Naive thymus-derived CD4-positive, alpha-beta T cell (primary cell): ENCODE measurements at places on chromosomes 2 and 18. TPM values are rescaled to one million over a fixed set of nuclear protein-coding genes. Genes with fewer than 3 reads are reported as not detected.

- no peak for DNase-seq
These were observed 91.8 kb downstream of the TGIF1 start for GRCh38 chr18:3541549-3542386.

GRCh38 chr18:58212274-58212673 lies 168.2 kb downstream of the NEDD4L start:
- no peak for DNase-seq

- DNase-seq, result no peak
These were observed 167.5 kb upstream of the SMAD2 start for GRCh38 chr18:48098007-48098406.

DNA sequence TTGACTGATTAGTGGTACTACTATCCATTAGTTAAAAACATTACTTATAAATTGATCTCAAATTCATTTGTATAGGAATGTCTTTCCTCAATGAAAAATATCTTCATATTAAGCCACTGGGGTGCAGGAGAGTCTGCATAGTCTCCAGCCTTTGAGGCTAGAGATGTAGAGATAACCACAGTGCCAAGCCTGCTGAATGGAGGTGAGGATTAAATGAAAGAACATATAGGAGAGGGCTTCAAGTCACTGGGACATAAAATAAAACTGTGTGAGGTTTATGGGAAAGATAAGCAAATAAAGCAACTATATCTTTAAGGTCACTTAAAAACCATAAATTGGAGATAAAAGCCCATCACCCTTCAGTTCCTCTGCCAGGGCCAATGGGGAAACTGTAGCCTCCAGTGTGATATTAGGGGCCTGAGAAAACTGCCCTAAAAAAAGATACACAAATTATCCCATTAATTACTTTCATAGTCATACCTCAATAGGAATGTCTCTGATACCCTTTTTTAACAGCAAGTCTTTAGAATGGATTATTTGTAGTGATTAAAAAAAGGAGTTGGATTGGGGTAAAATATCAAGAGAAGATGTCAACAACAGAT lies 27.6 kb downstream of the GALNT3 start:
- no peak for DNase-seq

GRCh38 chr2:182302972-182303371 lies 123.9 kb downstream of the PDE1A start:
- DNase-seq, result no peak

DNA sequence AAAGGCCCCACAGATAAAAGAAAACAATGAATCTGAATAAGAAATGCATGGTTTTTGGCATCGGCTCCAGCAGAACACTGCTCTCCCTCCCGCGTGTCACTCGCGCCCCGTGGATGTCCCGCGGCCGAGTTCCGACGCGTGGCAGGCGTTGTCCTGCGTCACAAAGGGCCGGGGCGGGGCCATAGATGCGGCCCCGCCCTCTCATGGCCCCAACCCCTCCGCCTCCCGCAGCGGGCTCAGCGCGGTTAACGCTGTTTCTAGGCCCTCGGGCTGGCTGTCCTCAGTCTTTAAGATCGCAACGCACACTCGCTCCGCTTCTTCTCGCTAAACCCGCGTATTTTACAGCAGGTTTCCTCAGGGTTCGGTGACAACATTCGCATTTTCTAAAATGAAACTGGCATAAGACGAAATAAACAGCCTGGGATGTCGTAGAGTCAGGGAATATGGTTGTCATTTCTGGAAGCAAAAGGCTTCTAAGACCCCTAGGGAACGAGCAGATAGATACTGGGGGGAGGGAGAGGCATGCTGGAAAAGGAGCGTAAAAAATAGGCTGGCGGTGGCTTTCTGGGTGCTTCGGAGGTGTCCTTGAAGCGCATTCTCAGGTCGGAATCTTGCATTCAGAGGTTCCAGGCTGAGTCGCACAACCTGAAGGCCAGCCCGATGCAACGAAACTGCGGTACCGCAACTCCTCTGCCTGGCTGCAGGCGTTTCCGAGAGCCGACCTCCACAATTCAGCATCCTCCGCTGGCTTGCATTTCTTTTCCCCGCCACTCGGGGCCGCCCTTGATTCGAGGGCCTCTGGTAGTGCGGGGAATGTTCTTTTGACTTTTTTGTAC lies at the start of gene FKBP7:
Gene FKBP7 (minus strand): TSS at position 162 of the 836 bp plus-strand sequence. CDS start 101 bp downstream, at position 61.
- peak; percentile 87 for DNase-seq

DNA sequence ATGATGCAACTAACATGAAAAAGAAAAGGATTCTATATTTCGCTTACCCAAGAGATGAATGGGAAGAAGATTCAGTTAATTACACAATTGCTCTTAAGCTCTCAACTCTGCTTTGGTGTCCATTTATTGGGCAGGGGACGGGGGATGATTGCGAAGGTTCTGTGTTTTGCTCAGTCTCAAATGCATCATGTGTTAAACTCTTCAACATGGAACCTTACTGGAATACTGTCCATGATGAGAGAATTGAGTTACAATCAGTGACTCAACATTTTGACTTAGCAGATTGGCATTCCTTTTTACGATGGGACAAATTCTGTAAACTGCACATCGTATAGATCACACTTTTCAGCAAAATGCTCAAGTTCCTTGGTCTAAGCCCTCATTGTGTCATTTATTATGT lies 135.6 kb downstream of the RBMS1 start:
- DNase-seq, result no peak

DNA sequence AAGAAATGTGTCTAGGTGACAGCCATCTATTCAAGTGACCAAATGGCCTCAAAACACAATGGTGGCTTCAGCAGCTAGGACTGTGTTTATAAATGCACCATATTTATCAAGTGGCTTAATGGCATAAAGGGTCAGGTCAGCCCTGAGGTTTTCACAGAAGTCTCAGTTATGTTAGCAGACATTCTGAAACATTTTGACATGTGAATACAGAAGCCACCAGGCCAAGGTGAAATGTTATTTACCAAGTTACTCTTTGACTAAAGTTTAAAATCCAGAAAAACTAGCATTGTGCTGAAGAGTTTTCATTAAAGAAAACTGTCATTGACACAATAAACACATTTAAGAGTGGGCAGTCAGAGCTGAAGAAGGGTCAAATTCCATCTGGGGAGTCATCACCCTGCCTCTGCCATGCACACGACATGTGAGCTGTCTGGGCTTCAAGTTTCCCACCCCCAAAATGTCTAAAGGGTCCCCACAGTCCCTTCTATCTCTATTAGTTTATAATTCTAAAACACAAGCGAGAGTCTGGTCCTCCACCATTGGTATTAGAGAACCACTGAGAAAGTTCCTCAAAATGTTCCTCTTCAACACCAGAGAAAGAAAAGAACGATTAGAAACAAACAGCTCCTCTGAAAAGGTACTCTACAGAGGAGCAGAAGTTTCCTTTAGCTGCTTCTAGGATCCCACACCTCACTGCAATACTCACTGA lies 77.5 kb upstream of the FZD5 start:
- DNase-seq, result no peak

Gene DNAJC5G
- total RNA-seq, result not detected in 2 replicates

DNA sequence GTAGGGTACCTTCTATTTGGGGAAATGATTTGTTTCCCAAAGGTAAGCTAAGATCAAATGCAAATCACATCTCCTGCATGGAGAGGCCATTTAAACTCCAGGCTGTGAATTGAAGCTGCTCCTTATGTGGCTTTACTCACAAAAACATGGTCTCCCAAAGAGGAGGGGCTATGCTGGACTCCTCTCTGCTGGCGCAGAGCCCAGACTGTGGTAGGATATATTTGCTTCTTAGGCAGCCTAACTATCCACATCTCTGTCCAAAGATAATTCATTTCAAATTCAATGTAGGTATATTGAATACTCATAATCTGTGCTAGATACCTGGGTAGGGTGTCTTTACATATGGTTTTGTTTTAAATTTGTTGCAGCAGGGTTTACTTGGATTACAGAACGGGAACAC lies 358.5 kb downstream of the ALK start:
- DNase-seq, result no peak

DNA sequence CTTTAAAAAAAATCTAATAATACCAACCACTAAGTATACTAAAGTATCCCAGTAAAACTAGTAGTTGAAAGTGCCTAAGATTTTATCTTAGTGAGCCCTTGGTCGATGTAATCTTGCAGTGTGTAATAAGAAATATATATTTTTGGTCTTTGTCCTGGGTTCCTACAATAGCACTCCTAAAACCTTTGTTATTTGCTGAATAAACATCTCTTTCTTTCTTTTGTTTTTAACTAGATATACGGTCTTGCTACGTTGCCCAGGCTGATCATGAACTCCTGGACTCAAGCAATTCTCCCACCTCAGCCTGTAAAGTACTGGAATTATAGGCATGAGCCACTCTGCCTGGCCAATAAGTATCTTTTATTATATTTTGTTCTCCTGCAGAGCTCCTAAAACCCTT lies 2.4 kb upstream of the TP53I3 start:
- DNase-seq, result no peak

DNA sequence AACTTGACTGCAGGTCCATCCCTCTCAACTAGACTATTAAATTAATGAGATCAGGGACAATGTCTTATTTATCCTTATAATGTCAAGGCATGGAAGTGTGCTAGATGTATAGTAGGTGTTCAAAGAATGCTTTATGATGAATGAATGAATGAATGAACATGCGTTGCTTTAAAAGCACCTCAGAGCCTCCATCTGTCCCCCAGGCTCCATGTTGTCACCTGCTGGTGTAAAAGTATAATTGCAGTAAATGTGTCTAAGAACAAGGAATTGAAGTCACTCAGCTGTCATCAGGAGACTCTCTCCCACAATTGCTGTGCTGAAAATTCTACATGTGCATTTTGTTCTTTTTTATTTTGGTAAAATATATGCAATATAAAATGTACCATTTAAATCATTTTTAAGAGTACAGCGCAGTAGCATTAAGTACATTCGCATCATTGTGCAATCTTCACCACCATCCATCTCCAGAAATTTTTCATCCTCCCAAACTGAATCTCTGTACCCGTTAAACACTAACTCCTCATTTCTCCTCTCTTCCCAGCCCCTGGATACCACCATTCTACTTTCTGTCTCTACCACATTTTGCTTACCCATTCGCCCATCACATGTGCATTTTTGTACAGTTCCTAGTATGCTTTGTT lies 52.6 kb downstream of the GNAL start:
- DNase-seq, result no peak

Gene SH3BP4
- 0.80 TPM for total RNA-seq

DNA sequence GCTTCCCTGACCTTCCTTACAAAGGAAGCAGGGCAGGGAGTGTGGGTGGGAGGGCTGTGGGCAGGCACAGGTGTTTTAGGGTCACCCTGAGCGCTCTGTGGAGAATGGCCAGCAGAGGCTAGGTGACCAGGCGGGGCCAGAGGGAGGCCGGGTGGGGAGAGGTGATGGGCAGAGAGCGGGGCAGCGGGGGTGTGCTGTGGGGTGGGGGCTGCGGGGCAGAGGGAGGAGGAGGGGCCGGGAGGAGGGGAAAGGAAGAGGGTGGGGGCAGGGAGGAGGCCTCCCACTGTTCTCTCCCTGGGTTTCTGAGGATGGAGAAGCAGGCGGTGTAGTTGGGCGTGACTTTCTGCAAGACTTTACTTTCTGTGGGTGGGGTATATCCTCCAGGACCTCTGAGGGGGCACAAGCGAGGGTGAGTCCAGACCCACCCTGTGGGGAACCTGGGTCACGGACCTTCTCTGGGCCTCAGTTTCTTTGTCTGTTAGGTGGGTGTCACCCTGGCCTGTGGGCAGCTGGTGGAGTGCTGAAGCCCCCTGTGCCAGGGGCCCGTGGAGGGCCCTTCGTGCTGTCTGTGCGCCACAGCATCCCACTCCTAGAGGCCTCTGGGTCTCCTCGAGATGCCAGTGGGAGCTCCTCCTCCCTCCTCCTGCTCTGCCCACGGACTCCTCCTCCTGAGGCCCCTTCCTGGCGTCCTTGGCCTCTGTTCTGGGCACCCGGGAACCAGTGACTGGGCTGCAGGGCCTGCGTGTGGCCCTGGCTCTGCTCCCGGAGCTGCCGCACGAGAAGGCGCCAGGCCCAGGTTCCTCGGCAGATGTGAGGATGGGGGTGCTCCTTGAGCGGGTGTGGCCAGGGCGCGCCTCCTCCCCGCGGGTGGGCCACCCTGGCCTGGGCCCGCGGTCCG lies 6.3 kb upstream of the NEU4 start:
- peak; percentile 19 for DNase-seq

- DNase-seq, result no peak
These were observed 51.8 kb downstream of the MYO1B start for GRCh38 chr2:191297033-191297432.

DNA sequence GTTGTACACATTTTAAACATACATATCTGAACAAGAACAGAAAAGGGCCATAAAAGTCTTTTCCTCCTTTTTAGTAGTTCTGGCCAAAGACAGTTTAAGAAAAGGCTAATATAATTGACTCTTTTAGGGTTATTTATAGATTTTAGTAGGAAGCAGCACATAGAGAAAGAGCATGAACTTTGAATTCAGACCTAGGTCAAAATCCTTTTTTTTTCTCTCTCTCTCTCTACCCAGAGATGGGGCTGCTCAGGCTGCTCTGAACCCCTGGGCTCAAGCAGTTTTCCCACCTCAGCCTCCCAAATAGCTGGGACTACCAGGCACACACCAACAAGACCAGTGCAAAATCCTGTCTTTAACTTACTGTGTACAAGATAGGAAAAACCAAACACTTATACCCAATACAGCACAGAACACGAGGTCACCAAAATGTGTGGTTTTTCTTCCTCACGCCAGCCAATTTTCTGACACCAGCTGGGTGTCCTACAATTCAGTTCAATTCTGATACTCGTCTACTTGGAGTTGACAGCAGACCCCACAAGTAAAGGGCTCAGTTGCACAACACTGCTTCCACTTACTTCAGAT lies 32.1 kb downstream of the ERLEC1 start:
- no peak for DNase-seq

DNA sequence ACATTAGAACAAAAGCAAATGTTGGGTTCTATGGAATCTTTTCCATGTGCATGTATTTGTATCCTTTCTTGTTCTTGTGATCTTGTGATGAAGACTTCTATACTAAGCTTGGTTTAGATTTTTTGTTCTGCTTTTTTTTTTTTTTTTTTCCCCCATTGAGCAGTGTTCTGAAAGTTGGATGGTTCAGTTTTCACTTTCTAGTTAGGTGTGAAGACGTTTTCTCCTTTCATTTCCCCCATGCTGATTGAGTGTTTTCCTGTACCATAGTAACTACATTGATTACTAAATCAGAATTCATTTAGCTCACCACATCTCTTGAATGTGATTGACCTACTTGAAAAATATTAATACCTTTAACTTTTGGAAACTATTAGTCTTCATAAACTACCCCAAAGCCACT lies 34.1 kb downstream of the NOP58 start:
- DNase-seq, result no peak

Gene RUFY4
- 6.6 and 6.8 TPM in 2 replicates for total RNA-seq
